ENCODE measurements at places on chromosomes 13 and 19.

- DNase-seq = no peak
Measured at GRCh38 chr13:73000027-73000674, 58.7 kb upstream of the KLF5 start.

- no peak for DNase-seq
Measured at GRCh38 chr13:29689548-29689947, 94.1 kb upstream of the SLC7A1 start.

- no peak for DNase-seq
Measured at GRCh38 chr19:45275370-45275971, 24.4 kb downstream of the MARK4 start.

DNA sequence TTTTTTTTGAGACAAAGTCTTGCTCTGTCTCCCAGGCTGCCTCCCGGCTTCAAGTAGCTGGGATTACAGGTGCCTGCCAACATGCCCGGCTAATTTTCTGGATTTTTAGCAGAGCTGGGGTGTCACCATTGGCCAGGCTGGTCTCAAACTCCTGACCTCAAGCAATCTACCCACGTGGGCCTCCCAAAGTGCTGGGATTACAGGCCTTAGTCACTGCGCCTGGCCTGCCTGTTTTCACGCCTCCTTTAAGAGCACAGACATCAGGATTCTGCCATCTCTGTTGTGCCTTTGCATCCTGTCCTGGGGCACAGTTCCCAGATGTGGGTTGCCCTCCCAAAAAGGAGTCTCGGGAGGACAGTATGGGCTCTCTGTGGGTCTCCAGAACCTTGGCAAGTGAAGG, 2.5 kb upstream of the PRAM1 start:
- no peak for DNase-seq

DNA sequence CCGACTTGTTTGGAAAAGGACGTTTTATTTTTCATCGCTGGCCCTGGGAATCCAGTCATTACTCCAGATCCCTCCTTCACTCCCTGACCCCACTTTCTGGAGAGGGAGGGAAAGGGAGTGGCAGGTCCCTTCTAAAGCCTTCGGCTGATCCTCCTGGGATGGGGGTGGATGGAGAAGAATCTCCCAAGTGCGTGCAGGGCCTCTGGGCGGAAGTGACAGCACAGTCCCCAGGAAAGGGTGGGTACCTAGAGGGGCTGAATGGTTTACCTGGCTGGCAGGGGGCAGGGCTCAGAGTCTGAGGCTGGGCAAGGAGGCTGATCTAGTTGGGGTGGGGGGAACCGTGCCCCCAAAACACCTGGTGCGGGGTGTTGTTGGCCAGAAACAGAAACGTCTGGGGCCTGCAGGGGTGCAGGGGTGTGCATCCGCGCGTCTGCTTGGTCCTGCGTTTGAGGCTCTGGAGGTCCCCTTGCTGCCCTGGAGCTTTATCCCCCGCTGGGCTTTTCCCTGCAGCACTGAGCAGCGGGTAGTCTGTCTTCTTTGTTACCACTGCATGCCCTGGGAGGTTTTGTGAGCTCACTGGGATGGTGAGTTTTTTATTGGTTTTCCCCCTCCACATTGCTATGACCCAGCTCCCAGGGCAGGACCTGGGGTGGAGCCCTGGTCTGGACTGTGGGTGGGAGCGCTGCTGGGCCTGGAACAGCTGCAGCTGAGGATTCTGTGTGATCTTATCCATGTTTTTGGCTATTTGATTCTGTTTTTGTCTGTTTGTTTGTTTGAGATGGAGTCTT, 3.0 kb upstream of the ZNF628 start:
- no peak for DNase-seq

GRCh38 chr13:67821606-67822005, 591.5 kb upstream of the PCDH9 start:
- no peak for DNase-seq

GRCh38 chr19:46766569-46767317, 20.5 kb upstream of the STRN4 start:
- peak; percentile 63 for DNase-seq

DNA sequence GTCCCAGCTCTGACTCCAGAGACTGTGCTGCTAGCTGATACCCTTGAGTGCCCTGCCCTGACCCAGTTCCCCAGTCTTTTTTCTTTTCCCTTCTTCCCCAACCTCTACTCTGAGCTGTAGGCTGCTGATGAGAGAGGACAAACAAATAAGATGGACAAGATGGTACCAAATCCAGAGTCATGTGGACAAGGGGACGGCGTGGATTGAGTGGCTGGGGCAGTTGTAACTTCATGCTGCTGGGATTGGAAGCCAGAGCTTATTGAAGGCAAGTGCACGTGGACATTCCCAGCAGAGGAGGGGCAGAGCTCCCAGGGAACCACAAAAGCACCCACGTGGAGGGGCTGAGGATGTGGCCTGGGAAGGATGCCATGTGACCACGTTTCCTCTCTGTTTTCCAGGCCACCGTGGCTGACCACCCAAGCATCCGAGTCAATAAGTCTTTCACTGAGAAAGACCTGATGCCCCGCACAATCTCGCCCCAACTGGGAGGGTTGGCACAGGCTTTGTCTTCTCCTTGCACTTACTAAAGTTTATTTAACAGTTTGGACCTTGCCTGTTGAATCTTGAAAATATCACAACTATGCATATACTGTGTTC, 323.3 kb upstream of the ZNF507 start:
- no peak for DNase-seq

GRCh38 chr13:70108356-70109105, at the start of gene KLHL1:
TSS of gene KLHL1 (minus strand) at chr13:70108452. CDS start at chr13:70107699, 753 bp downstream.
- no peak for DNase-seq

DNA sequence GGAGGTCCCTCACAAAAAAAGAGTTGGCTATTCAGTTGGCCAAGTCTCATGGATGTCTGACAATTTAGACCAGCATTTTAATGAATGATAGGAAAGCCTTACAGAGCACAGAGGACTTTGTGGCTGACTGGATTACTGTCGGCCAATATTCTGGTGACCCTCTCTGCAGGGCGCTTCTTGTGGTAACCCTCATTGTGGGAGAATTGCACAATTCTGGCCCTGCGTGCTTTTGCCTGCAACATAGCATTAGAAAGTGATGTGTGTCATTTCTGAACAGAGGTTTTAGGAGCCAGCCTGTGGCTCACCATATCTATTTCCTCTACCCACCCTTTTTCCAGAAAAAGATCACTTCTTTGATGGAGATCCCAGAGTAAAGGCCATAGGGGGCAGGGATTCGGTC, 71.4 kb downstream of the EFNB2 start:
- no peak for DNase-seq

DNA sequence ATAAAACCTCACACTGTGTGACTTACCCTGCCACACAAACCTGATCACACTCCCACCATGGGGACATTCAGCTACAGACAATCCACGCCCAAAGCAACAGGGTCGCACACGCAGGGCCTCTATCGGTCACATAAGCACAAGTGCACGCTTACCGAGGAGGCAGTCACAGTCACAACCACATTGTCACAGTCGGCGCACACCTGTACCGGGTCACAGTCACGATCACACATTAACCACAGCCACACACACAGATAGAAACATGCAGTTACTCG, 579 bp downstream of the ZNF566 start:
- peak; percentile 56 for DNase-seq

GRCh38 chr13:106917024-106917571, 349.2 kb upstream of the ARGLU1 start:
- no peak for DNase-seq

- no peak for DNase-seq
Measured at GRCh38 chr19:20315543-20315942, 148.5 kb downstream of the ZNF486 start.

- no peak for DNase-seq
Measured at GRCh38 chr13:39321574-39321973, 281.4 kb downstream of the LHFPL6 start.

DNA sequence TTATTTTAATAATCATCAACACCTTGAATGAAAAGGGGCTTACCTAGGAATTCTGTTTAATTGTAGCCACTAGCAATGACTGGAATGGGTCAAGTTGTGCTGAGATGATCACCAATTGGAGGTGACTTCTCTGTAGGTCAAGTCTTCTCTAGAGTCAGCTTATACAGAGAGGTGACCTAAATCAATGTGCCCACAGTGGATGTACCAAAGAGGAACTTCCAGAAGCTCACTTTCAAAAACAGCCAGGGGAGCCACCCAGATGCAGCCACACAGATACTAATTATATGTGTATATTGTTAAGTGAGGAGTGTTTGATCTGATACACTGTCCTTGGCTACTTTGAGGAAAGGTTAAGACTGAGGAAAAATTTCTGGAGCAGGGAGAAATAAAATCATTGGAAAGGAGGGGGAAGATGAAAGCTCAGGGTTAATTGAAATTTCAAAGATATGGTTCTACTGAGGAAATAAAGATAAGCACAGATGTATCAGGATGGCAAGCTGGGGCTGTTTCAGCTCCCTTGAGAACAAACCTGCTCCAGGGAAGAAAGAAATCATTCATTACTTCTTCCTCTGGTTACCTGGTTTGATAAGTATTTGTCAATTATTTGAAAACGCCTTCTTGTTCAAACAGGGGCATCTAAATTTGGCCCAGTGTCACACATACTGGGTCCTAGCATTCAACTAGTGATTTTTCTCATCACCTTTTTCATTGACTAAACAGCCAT, 5.1 kb downstream of the GPR183 start:
- no peak for DNase-seq

- no peak for DNase-seq
Measured at GRCh38 chr19:52687684-52688083, 47.2 kb downstream of the ZNF611 start.

GRCh38 chr13:109545931-109546330, 240.5 kb downstream of the IRS2 start:
- no peak for DNase-seq

DNA sequence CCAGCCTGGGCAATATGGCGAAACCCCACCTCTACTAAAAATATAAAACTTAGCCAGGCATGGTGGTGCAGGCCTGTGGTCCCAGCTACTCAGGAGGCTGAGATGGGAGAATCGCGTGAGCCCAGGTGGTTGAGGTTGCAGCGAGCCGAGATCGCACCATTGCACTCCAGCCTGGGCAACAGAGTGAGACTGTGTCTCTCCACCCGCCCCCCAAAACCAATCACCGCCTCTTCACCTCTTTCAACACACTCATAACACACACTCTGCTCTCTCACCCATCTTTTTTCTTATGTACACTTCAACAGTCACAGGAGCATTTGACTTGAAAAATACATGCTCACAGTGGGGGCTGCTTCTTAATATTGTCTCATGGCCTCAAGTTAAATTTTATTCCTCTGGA, 76.8 kb downstream of the ESD start:
- DNase-seq = no peak

DNA sequence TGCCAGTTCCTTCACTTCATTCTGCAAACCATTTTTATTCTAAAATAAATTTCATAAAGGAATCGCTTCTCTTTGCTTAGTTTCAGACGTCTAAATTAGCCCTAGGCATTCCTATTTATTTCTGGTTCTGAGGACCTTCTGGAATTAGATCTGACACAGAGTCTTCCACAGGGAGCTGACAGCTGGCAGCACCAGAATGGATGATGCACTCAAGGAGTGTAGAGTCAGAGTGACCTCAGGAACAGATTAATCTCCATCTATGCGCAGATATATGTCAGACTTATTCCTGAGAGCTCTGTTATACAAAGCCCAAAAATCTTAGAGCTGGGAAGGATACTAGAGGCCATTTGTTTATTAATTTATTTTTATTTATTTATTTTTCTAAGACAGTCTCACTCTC, 450.8 kb downstream of the HS6ST3 start:
- DNase-seq = no peak

- DNase-seq = no peak
Measured at GRCh38 chr19:15732388-15732787, 4.6 kb downstream of the OR10H2 start.

GRCh38 chr13:106400289-106400688, 135.2 kb downstream of the EFNB2 start:
- DNase-seq = no peak

DNA sequence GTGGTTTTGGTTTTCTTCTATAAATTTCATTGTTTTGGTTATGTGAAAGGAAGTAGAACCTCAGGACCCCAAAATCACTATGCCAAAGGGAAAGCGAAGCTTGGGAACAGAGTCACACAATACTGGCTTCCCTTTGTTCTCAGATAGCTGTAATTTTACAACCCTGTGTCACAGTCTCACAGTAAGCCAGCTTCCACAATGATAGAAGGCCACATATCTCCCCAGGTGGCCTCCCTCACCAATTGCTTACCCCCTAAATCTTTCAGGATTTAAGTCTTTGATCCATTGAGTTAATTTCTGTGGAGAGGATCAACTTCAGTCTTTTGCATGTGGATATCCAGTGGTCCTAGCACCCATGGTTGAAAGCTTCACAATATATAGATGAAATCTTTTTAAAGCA, 58.7 kb downstream of the SLC15A1 start:
- no peak for DNase-seq

DNA sequence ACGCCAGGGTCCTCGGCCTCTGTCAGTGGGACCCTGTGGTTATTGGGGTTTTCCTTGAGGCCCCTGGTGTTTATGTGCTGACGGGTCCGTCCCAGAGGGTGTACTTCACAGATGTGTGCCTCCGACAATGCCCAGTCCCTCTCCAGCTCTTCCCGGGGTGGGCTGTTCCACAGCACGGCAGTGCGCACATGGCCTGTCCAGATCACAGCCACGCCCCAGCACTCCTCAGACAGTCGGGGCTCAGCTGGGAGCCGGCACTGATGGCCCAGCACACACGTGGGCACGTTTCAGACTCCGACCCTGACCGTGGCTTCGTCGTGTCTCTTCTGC, 16.9 kb upstream of the F7 start:
- DNase-seq = no peak

GRCh38 chr19:18317961-18318800, 4.7 kb downstream of the LSM4 start:
- peak; percentile 65 for DNase-seq

DNA sequence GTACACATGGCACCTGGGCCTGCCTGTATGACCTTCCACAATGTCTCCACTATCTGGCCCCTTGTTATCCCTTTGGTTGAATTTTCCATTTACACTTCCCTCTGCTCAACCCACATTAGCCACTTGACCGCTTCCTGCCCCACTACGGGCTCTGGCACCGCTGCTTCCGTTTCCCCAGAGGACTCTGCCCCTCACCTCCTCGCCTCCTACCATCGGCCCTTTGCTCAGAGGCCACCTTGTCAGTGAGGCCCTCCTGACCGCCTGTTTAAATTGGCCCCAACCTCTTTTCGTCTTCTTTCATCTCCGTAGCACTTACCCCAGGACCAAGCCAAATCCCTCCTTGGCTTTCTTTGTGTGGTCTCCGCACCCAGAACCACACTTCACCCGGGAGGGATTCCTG, 47.4 kb downstream of the SOX1 start:
- DNase-seq = no peak

DNA sequence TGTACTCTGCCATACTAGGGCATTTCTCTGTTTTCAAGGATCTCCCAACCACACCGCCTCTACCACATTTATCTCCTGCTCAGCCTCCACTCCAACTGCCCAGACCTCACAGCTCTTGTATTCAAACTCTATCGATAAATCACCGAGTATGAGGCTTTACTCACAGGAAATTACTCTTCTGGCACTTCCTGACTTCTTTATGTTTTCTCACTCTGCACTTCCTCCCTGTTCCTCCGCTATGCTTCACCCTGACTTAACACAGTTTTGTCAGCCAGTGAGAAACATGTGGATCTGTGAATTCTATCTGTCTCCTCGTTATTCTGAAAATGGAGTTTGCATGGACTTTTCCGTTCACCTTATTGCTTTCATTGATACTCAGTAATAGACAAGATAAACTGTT, 2.6 kb upstream of the CARD8 start:
- DNase-seq = peak; percentile 64
